ENCODE measurements at places on chromosomes 2 and 18.

GRCh38 chr2:218074031-218074430, 5.0 kb downstream of the RUFY4 start:
- DNase-seq = no peak

DNA sequence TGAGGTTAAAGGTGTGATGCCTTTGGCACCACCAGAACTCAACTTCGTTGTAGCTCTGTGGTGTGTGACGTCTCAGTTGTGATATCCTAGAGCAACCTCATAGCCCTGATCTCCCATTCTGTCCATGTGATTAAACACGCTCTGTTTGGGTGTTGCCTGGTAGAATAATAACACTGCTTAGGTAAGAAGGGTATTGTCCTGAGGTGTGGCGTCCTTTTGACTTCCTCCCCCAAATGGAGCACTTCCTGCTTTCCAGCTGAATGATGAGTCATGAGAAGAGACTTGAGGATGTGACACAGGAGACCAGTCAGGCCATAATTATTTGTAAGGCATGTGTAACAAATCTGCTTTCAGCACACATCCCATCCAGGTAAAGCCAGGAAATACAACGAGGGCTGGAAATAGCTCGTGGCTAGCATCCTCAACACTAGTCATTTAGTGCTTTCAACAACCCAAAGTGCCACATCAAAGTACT, 100.7 kb downstream of the RAPGEF4 start:
- DNase-seq = peak; percentile 16

DNA sequence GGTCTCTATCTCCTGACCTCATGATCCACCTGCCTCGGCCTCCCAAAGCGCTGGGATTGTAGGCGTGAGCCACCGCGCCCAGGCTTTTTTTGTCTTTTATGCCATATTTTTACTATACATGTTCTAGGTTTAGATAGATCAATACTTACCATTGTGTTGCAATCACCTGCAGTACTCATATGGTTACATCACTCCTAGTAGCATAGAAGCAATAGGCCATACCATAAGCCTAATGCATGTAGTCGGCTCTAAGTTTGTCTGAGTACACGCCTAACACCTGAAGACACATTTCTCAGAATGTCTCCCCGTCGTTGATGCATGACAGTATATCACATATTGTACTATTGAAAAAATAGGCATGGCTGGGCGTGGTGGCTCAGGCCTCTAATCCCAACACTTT, 27.1 kb upstream of the TGIF1 start:
- no peak for DNase-seq

GRCh38 chr2:222433332-222434173, 9.2 kb downstream of the SGPP2 start:
- DNase-seq = no peak

DNA sequence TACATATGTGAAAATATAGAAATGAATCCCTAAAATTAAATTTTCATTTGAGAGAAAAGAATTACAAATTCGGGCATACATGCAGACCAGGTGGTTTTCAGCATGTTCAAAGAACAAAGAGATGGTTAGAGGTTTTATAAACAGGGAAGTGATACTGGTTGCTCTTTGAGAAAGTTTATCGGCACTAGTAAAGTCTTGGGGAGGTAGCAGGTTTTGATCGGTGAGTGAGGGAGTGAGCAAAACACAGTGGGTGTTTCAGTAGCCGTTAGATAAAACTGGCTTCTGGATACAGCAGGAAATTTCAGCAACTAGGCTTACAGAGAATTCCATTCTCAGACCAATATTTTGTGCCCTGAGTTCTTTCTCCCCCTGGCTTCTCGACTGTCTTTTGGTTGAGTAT, 51.1 kb downstream of the DSC3 start:
- no peak for DNase-seq

Measured in CD4-positive, alpha-beta T cell (primary cell).